MG63 (cell line): ENCODE measurements at places on chromosomes 3 and 15. TPM values are rescaled to one million over a fixed set of nuclear protein-coding genes. Genes with fewer than 3 reads are reported as not detected.

DNA sequence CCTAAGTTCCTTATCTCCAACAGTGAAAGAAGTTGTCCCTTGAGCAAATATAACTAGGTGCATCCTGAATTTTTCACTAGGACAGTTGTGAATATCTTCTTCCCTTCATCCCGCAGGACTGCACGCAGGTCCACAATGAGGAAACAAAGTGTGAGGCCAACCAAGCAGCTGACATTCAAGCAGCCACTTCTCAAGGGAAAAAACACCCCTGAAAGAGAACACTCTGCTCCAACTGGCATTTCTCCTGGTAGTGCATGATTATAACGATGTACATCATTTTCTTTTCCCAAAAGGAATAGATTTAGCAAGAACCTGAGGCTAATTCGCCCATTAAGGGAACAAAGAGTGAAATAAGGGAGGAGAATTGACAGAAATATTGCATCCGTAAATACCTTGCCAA, 74.5 kb downstream of the ANXA2 start:
- DNase-seq = no peak

GRCh38 chr3:32575451-32576113, 4.9 kb upstream of the DYNC1LI1 start:
- no peak for DNase-seq

GRCh38 chr3:181369637-181370036, 342.1 kb upstream of the SOX2 start:
- no peak for DNase-seq

GRCh38 chr3:10609134-10609533, 103.7 kb upstream of the ATP2B2 start:
- peak; percentile 5 for DNase-seq

DNA sequence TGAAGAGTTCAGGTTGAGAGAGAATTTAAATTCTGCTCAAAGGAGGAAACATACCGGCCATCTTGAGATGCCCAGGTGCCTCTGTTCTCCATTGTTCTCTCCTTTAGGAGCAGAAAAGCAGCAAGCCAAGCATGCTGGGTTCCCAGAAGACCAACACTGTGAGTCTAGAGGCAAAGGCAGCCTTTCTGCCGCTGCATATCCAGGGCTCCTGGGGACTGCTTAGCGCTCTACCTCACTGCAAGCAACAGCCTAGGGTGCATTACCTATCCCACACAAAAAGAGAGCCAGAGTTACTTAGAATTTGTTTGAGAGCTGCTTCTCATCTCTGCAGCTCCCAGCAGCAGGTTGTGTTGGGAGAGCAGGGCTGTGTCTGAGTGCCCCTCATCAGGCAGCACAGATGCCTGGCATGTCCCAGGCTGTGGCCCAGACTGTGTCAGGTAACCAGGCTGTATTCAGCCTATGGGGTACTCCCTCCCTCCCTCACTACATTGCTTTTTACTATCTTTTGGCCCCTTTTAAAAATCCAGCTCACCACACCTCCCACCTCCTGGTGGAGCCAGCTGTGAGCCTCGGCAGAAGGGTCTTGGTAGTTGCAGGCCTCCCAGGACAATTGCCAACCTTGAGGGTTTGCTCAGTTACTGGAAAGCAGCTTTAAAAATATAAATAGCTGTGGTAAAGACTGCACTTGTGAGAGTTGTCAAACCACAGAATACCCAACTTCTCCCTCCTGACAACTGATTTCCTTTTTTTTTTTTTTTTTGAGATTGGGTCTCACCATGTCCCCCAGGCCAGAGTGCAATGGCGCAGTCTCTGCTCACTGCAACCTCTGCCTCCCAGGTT, 30.2 kb downstream of the BCL2L10 start:
- peak; percentile 13 for DNase-seq

- DNase-seq = no peak
Measured at GRCh38 chr3:101847328-101847727, 2.0 kb upstream of the NFKBIZ start.

- no peak for DNase-seq
Measured at GRCh38 chr15:99345832-99346462, 94.7 kb downstream of the LRRC28 start.

DNA sequence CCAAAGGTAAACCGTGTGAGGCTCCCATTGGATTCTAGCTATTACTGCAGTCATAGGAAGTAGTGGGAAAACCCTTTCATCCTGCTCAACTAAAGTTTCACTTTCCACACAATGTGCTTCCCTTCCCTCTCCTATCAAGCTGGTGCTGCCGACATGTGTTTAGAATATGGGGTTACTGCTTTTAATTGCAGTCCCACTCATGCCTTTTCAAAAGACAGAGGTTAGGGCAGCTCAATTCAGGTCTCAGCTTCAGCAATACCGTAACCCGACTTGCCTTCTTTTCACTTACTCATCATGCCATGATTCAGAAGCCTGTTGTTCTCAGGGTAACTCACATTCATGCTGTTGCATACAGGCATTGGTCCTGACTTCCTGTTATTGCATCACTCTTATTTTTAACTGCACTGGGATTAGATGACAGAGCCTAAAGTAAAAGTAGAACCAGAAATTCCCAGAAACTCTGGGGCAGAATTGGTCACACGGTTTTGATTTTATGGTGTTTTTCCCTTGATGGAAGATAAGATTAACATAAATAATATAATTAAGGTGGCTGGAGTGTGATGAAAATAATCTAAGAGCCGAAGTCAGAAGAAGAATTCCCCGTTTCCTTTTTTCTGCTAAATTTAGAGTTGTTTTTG, 45.7 kb downstream of the C2CD4B start:
- peak; percentile 52 for DNase-seq

DNA sequence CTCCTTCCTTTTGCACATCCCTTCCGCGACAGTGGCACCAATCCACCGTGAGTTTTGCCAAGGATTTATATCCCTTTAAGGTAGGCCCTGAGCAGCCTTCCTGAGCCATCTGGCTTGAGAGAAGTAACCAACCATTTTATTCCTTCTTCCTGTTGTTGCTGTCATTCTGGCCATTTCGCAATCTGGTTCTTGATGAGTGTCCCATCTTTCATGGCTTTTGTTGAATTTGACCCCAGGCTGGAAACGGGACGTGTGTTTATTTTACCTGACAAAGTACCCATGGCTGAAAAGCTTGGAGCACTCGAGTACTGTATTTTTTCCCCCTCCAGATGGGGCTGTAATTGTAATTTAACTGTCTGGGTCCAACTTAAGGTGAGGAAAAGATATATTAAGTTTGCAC, 173.4 kb downstream of the WNT5A start:
- DNase-seq = no peak

GRCh38 chr3:141127344-141128125, 76.4 kb downstream of the SPSB4 start:
- DNase-seq = no peak

- DNase-seq = no peak
Measured at GRCh38 chr3:128372707-128373533, 93.8 kb downstream of the DNAJB8 start.

GRCh38 chr3:57863380-57863779, 107.3 kb downstream of the SLMAP start:
- DNase-seq = no peak

DNA sequence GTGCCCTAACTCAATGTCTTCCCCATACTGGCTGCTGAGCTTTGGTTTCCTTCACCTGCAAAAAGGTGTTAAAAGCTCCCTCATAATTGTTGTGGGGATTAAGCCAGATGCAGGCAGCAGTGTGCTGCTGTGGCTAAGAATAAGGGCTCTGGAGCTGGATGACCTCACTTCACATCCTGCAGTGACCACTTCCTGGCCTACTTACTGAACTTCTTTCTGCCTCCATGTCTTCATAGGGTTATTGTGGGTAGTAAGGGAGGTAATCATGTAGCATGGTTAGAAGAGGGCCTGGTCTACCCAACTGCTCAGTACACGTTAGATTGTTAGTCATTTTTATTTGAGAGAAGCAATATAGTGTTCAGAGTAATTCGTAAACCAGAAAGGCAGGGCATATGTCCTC, 18.4 kb downstream of the GYG1 start:
- DNase-seq = no peak

DNA sequence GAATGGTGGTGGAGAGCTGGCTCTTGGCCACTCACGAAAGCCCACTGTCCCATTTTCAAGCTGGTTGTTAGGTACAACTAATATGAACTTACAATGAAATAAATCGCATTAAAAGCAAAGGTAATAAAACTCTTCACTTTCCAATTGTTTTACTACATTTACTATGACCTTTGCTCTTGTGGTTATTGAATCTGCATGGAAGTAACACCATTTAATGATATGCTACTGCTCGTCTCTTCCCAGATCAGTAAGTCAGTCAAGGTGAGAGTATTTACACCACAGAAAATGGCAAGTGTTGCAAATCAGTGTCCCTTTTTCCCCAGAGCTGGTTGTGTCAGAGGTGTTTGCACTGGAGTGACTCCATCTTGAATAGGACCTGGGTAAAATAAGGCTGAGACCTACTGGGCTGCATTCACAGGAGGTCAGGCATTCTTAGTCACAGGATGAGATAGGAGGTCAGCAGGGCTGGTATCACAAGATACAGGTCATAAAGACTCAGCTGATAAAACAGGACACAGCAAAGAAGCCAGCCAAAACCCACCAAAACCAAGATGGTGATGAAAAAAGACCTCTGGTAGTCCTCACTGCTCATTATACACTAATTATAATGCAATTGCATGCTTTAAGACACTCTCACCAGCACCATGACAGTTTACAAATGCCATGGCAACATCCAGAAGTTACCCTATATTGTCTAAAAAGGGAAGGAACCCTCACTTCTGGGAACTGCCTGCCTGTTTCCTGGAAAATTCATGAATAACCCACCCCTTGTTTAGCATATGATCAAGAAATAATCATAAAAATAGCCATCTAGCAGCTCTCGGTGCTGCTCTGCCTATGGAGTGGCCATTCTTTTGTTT, 57.6 kb downstream of the FRMD4B start:
- DNase-seq = no peak

DNA sequence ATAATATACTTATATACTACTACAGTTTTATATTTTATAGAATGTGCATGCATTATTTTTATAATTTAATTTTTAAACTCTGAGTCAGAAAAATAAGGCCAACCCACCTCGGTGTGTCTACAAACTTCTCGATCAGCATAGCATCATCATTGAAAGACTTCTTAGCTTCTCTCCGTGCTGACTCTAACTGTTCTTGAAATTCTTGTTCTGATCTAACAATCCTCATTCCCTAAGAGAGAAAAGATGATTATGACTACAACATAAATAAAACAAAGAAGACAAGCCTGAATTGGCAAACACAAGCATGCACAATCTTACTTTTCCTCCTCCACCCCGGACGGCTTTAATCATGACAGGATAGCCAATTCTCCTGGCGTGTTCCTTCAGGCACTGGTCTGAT, 28.4 kb downstream of the MCCC1 start:
- no peak for DNase-seq

- no peak for DNase-seq
Measured at GRCh38 chr3:70970171-70970570, 613.4 kb downstream of the FOXP1 start.

DNA sequence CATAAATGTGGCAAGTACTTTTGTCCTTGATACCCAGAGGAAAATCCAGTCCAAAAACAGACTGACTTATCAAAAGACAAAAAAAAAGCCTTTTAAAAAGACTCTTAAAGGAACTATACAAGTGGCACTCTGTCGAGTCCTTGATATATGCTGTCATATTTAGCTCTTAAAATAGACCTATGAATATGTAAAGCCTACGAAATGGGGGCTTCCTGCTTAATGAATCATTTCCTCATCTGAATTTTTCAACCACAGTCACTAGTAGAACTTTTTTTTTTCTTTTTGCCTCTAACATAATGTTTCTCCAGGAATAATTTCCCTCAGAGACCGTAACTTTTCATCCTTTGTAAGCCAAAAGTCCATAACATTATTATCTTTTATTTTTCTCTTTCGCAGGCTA, 95.8 kb downstream of the P3H2 start:
- DNase-seq = no peak

The FANCD2OS gene
- not detected in 2 replicates for total RNA-seq

The ALAS1 gene
- 33.7 and 34.0 TPM in 2 replicates for total RNA-seq

The SLC22A14 gene
- 0.69 TPM in 1 of 2 replicates, not detected in the other for total RNA-seq

The RBMS3 gene
- total RNA-seq = 3.0 and 12.0 TPM in 2 replicates

The CXCR6 gene
- total RNA-seq = not detected in 2 replicates

The PLS1 gene
- total RNA-seq = 1.3 and 2.1 TPM in 2 replicates
